EL (cell line): ENCODE measurements at places on chromosomes 7 and 10.

DNA sequence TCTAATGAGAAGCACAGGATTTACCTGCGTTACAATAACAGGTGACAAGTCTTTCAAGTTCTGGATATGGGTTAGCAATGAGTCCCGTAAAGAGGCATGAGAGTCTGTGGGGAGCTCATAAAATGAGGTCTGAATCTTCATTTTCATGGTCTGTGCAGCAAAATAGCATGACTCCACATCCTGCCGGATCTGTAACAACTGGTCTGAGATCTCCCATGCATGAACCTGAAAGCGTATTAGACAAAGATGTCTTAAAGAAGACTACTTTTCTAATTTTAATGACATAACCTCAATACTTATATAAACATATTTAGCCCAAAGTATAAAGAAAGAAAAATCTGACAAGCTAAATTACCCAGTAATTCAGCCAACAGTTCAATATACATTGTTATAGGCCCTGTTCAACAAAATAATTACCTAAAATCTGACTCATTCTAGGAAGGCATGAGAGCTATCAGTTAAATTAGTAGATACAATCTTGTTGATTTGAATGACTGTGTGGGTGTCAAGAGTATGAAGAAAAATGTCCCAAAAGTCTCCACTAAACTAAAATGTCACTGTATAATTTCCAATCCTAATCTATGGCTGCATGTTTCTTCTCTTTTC lies 36.9 kb downstream of the TNPO3 start:
- no peak for DNase-seq

DNA sequence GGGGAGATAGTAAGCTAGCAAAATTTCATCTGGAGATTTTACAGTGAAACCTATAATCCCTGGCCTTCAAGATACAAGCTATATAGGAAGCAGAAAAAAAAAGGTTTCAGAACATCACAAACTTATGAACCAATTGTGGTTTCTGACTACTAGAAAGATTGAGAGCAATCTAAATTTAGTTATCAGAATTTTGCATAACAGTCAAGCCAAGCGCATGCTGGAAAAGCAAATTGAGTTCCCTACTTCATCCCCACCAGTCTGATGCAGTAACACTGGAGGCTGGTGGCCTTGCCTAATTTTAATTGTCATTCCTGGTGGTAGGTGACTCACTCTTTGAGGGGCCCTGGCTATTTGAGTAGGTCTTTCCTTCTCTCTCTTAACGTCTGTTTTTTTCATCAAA lies 46.3 kb upstream of the ELMO1 start:
- no peak for DNase-seq

GRCh38 chr10:5464546-5464945 lies 34.8 kb downstream of the CALML5 start:
- no peak for DNase-seq

DNA sequence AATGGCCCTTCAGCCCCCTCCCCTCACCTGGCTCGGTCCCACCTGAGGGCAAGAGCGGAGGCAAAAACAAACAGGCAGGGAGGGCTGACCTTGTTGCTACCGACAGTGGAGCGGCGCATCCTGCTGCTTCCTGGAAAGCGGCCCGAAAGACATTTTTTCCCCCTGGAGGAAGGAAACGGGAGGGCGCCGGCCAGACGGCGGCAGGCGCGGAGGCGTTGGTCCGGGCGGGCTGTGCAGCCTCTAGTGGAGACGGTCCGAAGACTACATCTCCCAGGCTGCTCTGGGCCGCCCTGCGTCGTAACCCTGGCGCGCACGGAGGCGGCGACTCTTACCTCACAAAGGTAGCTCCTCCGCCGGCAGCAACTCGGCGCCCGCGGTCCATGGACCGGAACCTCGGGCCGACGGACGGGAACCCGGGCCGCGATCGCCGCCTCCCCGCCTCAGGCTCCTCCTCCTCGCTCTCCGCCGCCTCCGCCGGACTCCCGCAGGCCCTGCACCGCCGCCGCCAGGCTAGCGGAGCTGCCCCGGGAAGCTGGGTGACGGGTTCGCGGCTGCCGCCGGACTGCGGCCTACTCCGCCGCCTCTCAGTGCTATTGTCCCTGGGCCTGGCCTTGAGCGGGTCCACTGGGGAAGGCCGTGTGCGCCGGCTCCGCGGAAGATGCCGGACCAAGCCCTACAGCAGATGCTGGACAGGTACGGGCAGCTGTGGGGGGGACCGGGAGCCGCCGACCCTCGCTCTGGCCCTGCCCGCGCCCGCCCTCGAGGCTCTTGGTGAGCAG lies at the start of the genes CPEB3 and MARCHF5:
CPEB3 (minus strand) TSS at position 242 of the 779 bp plus-strand sequence. CDS start 50,728 bp downstream, outside the sequence.
MARCHF5 (plus strand) TSS at position 331 of the 779 bp plus-strand sequence; CDS start at position 659, 328 bp downstream.
- peak; percentile 96 for DNase-seq

GRCh38 chr7:87004956-87005355 lies 54.5 kb downstream of the ELAPOR2 start:
- DNase-seq, result no peak

- no peak for DNase-seq
Measured at GRCh38 chr10:88996927-88997326, 6.3 kb downstream of the FAS start.

GRCh38 chr7:105675934-105676371 lies 94.7 kb upstream of the EFCAB10 start:
- DNase-seq, result no peak

DNA sequence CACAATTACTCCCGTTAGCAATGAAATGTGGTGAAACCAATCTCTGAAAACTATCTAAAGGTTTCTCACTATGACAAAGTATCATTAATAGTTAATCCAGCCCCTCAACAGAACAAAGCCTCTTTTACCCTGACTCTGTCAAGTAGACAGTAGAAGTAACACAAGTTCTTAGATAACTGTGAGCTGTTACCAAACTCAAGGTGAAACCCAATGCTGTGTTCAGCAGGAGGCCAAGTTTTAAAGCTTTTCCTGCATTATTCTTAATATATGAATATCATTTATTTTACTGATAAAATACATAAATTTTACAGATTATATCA lies 109.1 kb downstream of the SRPK2 start:
- DNase-seq, result no peak

DNA sequence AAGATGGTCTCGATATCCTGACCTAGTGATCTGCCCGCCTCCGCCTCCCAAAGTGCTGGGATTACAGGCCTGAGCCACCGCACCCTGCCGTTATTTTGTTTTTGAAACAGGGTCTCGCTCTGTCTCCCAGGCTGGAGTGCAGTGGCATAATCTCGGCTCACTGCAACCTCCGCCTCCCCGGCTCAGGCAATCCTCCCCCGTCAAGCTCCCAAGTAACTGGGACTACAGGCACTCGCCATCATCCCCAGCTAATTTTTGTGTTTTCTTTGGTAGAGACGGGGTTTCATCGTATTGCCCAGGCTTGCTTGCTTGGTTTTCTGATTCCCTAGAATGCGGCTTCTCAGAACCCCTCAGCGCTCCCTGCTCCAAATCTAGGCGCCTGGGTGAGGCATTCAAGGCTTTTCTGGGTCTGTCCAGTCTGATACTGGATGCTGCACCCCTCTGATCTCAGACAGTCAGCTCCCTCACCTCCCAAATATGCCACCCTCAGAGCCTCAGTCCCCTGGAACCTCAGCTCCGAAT lies 1.3 kb downstream of the TFR2 start:
- no peak for DNase-seq

DNA sequence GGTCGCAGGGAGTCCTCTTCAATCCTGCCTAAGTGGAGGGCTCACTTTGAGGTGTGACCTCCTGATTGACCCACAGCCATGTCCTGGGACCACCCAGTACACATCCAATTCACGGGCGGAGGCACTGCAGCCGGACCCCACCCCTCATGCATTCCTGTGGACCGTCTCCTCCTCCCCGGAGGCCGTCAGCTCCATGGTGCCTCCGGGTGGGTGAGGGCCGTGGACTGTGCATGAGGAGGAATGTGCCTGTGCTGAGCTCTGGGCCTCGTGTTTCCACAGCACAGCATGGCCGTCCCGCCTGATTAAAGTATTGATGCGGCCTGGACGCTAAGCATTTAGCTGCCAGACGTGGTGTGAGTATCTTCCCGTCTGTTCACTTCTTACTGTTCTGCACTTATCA lies 52.8 kb downstream of the CFAP46 start:
- DNase-seq, result no peak

- no peak for DNase-seq
Measured at GRCh38 chr7:22548313-22548712, 48.3 kb upstream of the STEAP1B start.

DNA sequence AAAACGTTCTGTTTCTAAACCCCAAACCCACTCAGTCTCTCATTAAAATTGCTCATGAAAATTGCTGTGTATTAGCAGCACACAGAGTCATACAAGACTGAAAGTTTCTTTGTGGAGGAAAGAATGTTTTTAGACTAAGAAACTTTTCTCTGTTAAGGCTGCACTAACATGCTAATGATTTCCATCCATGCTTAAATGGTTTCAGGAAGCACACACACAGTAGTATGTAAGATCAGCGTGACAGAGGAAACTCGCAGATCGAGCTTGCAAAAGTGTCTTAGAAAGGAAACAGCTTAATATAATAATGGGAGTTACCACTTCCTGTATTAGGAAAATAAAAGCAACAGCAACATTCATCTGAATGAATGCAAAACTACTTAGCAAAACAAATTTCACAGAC lies 112.7 kb downstream of the ICA1 start:
- DNase-seq, result peak; percentile 9

DNA sequence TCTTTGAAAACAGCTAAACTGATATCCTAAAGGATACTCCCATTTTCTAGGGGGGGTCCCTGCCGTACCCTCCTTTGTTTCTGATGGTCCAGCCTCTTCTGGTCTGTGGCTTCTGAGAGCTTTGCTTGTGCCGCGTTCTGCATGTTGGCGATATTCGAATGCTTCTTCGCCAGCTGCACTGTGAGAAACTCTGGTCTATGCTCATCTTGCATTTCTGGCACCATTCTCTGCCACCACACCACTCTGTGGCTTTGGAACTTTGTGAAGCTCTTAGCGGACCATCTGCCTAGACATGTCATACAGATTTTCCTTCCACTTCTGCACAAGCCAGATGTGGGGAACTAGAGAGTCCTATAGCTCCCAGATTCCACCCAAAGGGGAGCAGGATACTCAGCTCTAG lies 197.2 kb downstream of the REEP3 start:
- DNase-seq, result no peak

DNA sequence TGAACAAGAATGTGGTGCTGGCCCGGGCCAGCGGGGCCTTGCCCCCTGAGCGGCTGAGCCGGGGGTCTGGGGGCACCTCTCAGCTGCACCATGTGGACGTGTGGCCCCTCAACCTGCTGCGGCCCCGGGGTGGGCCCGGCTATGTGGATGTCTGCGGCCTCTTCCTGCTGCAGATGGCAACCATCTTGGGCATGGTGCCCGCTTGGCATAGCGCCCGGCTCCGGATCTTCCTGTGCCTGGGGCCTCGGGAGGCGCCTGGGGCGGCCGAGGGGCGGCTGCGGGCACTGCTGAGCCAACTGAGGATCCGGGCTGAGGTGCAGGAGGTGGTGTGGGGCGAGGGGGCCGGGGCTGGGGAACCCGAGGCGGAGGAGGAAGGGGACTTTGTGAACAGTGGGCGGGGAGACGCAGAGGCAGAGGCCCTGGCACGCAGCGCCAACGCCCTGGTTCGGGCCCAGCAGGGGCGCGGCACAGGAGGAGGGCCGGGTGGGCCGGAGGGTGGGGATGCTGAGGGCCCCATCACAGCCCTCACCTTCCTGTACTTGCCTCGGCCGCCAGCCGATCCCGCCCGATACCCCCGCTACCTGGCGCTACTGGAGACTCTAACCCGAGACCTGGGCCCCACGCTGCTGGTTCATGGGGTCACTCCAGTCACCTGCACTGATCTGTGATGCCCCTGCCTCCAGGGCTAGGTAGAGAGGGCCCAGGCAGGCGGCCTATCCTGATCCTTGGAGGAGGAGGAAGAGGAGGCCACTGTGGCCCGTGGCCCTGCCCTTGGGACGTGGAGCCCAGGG lies 1.1 kb upstream of the TRIP6 start:
- DNase-seq, result peak; percentile 71
